ENCODE measurements at places on chromosomes 16 and 17.

- no peak for DNase-seq
Observed at GRCh38 chr17:77225265-77225664, 84.5 kb downstream of the SEC14L1 start.

- no peak for DNase-seq
Observed at GRCh38 chr16:87926246-87927194, 9.8 kb downstream of the CA5A start.

DNA sequence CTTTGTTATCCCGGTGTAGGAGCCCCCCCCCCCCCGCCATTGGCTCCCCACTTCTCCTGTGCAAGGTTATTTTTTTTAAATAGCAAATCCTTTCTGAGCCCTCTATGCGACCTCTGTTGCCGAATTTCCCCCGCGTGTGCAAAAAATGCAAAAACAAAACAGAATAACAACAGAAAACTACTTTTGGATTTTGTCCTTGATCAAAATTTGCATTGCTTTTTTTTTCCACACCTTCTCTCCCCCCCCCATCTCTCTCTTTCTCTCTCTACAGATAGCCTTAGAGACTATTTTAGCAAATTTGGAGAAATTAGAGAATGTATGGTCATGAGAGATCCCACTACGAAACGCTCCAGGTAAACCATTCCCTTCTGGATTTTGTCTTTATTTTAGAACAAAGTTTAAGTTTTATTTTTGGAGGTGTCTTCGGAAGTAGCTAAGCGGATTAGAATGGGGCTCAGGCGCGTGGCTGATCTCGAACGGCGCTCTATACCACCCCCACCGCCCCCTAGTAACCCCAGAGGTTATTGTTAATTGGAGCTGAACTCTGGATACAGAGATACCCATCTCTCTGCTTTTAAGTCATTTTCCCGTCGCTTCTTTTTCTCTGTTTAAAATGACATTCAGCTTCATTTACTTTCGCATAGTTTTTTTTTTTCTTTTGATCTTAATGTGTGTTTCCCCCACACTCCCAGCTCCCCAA lies 1.0 kb downstream of the MSI2 start:
- no peak for DNase-seq

- DNase-seq: peak; percentile 7
Observed at GRCh38 chr16:55655897-55656681, at the start of gene SLC6A2. TSS of gene SLC6A2 (plus strand) at chr16:55655988. CDS start at chr16:55656695, 707 bp downstream.

GRCh38 chr16:75024182-75024581 lies 25.4 kb downstream of the ZNRF1 start:
- no peak for DNase-seq

GRCh38 chr17:51036084-51036483 lies 84.6 kb downstream of the SPAG9 start:
- DNase-seq: no peak

DNA sequence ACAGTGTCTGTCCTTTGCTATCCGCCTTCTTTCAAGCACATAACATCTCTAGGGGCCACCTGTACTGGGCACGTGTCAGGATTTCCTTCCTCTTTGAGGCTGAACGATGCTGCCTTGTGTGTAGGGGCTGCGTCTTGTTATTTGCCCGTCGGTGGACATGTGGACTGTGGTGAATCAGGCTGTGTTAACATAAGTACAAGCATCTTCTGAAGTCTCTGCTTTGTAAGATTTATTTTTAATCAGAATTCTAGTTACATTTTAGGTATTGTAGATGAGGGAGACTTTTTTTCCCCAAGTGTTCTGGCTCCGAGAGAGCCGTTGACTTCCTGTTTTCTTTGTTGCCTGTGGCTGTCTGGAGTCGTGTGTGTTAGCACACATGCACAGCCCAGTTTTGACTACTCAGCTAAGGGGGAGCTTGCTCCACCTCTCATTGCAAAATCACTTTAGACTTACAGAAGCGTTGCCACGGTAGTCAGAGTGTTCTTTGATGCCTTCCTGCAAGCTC lies 26.1 kb downstream of the SPG7 start:
- no peak for DNase-seq

GRCh38 chr17:82931699-82932517 lies 92.1 kb upstream of the ZNF750 start:
- DNase-seq: no peak

GRCh38 chr17:19763416-19763815 lies 15.3 kb upstream of the ALDH3A1 start:
- DNase-seq: no peak

GRCh38 chr16:58002936-58003335 lies 1.7 kb downstream of the USB1 start:
- no peak for DNase-seq

- peak; percentile 19 for DNase-seq
Observed at GRCh38 chr16:50841081-50841886, 99.4 kb downstream of the CYLD start.

GRCh38 chr17:40315678-40316570 lies 6.9 kb downstream of the RARA start:
- no peak for DNase-seq

GRCh38 chr17:61232871-61233270 lies 166.8 kb upstream of the TBX2 start:
- DNase-seq: no peak

DNA sequence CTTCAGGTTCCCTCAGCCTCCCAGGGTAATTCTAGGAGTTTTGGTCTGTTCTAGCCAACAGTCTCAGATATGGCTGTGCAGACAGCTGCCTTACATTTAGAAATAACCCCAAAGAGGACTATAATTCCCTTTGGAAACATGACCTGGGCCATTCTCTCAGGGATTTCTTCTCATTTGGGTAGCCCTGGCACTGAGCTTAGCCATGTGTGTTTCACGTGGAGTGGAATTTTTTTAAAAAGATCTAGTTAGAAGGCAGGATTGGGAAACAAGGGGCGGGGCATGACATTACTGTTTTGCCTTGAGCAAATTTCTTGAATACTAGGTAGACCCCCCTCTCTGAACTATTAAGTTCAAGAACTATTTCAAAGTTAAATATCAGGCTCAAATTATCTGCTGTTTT lies 29.6 kb upstream of the MRC2 start:
- DNase-seq: no peak

- no peak for DNase-seq
Observed at GRCh38 chr17:72139212-72139611, 18.4 kb downstream of the SOX9 start.

- DNase-seq: no peak
Observed at GRCh38 chr16:86088287-86088686, 189.3 kb downstream of the IRF8 start.

DNA sequence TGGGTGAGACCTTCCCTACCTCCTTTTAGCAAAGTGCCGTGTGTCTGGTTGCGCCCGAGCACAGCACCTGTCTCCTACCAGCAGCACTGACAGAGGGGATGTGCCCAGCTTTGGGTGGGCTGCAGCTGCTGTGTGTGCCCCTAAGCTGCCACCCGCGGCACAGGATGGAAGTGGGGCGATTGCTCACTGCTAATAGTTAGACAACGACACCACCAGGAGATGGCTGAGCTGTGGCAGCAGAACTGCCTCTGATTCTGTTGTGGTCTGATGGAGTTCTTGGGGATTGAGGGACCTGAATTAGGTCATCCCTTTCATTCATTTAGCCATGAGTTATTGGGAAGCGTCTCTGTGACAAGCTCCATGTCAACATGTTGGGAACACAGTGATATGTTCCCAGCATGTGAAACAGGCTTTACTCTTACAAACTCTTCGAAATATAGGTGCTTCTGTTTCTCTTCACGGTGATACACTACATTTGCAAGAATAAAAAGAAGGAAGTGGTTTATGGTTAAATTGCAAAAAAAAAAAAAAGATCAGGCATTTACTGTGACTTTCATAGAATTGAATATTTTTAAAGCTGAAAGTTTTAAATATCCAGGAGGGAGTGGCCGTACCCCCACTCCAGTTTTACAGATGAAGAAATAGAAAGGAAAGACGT lies 184.4 kb downstream of the MAF start:
- no peak for DNase-seq

GRCh38 chr16:27080895-27081294 lies 14.2 kb downstream of the C16orf82 start:
- peak; percentile 6 for DNase-seq

DNA sequence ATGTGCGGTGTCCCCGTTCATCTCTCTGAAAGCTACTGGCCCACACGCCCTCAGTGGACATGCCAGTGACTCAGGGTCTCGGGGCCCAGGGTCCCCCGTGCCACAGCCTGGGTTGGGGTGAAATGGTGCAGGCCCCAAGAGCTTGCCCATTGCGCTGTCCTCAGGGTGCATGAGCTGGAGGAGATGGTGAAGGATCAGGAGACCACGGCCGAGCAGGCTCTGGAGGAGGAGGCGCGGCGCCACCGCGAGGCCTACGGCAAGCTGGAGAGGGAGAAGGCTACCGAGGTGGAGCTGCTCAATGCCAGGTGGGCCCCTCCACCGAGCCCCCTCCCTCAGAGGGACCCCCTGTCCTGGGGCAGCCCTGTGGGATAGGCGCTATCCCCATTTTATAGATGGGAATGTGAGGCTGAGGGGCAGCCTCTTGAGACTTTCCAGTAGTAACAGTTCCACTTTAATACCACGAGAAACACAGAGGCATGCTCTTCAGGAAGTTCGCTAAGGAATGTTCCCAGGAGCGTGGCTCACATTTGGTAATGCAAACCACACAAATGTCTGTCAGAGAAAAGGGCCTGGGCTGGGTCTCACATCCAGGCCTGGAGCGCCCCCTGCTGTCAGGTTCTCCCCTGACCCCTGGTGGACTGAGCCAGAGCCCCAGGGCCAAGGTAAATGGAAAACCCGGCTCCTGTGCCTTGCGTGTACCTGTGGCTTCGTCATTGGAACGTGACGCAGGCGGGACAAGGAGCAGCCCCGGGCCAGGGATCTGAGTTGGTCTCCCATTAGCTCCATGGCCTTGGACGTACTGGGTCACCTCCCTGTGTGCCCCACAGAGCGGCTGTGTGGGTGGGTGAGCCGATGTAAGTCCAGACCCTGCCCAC lies 133.7 kb downstream of the RAB11FIP4 start:
- peak; percentile 64 for DNase-seq

DNA sequence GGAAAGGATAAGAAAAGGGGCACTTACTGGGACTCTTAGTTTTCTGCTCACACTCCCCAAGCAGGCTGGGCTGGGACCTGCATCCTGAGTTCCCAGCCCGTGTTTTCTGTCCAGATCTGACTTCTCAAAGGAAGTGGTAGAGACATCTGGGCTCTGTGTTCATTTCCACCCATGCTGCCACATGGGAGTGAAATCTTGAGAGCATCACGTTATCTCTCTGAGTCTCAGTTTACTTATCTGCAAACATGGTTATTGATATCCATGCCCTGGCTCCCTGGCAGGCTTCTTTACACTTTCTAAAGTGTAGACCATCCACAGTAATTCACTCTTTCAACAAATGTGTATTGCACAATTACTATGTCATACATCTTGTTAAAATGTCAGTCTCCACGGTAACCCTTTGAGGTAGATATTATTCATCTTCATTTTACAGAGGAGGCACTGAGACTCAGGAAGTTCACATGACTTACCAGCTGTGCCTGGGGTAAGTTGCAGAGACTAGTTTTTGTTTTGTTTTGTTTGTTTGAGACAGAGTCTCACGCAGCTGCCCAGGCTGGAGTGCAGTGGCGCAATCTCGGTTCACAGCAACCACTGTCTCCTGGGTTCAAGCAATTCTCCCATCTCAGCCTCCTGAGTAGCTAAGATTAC lies 3.4 kb downstream of the ZNF688 start:
- DNase-seq: no peak

DNA sequence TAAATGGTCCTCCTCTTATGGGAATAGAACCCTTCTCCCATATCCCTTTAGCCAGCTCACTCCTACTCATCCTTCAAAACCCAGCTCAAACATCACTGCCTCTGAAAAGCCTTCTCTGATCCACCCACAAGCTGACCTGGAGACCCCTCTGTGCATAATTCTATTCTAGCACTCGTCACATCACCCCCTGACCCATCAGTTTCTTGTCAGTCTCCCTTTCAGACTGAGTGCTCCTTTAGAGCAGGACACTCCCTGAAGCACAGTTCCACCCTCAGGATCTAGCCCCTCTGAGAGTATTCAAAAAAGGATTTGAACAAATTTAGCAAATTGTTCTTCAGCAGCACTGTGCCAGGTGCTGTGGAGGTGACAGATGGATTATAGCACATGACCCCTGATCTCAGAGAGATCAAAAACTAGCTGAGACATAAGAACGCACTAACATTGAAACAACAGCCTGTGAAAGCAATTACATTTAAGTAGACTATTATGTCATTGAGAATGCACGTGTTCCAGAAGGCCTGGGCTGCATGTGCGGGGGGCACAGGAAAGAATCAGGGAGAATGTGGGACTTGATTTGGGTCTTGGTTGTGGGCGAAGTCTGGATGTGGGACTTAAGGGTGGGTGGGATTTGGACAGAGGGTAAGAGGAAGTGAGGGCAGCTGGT lies 43.5 kb downstream of the MRPS23 start:
- no peak for DNase-seq

DNA sequence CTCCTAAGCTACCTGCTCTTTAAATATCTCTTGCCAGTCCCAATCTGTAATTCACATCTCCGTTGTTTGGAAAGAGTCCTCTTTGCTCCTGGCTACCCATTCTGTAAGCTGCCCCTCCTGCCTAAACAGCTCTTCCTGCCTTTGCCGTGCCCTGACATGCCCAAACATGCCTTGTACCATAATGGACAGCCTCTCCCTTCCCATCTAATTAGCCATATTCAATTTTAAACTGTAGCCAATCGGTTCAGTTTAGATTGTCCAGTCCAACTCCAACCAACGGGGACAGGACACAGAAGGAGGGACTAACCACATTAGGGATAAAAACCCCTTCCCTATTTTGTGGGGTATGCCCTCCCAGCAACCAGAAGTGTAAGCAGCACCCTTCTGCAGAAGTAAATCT lies 30.6 kb upstream of the CLEC3A start:
- no peak for DNase-seq

GRCh38 chr17:21146362-21147015 lies 19.7 kb downstream of the DHRS7B start:
- DNase-seq: no peak
